ENCODE measurements at places on chromosomes 2 and 18.

- DNase-seq = no peak
- H3K27ac ChIP-seq = no peak overlapping the region
- H3K36me3 ChIP-seq = no peaks in the 10 kb centered on the region
- H3K4me1 ChIP-seq = no peaks in the 10 kb centered on the region
These were observed 8.2 kb upstream of the SLC39A10 start for GRCh38 chr2:195648787-195649186.

DNA sequence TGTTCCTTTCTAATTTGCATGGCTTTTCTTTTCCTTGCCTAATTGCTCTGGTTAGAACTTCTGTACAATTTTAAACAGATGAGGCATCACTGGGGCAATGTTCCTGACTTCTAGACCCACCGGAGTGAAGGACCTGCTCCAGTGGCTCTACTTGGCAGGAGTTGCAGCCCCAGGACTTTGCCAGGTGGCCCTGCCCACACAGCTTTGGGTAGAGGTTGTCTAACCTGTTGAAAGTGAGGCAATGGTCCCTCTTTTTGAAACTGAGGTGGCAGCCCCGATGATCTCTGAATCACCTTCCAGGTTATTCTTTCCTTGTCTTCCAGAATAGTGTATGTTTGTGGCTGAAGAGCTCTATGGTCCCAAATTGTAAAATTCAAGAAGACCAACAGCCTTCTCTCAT is 29.9 kb upstream of the ZNF512 start:
- H3K27me3 ChIP-seq = no peaks in the 10 kb centered on the region
- H3K4me3 ChIP-seq = no peak overlapping the region
- no peaks in the 10 kb centered on the region for H3K4me1 ChIP-seq

DNA sequence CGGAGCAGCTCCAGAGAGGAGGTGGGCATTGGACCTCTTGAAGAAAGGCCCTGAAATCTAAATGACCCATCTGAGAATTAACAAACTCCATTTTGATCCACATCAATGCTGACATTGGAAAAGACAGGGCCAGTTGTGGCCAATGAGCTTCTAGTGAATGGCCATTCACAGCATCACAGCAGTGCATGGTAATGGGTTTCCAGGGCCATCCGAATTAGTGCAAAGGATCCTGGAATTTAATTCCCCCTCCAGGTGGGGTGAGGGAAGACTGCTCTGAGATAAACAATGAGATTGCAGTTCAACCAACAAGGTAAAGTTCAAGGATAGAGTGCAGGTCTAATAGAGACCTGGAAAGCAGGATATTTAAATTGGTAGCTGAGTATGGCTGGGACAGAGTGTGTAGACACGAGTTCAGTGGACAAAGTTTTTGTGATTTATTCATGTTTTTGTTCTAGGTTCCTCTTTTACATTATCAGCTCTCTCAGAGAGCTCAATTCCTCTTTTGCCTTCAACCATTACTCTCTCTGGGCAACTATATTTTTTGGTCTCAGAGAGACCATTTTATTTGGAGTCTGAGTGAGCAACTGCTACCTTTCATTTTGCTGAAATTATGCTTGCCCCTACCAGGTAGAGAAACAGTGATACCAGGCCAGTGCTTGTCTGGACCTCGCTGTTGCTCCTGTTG is 5.0 kb downstream of the TACR1 start:
- no peaks in the 10 kb centered on the region for H3K36me3 ChIP-seq
- peaks cover 3% of the 10 kb centered on the region for H3K27me3 ChIP-seq
- DNase-seq = no peak

DNA sequence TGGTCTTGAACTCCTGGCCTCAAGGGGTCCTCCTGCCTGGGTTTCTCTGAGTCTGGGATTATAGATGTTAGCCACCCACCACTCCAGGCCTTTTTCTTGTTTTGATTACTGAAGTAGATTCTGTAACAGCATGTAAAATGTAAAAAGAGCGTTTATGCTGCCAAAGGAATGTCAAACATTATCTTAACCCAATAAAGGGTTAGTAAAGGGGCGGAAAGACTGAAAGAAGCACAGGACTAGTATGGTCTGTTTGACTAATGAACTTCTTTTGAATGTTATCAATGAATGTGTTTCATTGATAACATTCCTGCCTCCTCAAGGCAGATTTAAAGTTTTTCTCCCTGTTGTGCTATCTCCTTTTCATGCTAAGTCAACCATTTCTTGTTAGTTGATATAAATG is 29.4 kb downstream of the GPD2 start:
- no peak for DNase-seq
- H3K4me3 ChIP-seq = no peak overlapping the region
- H3K4me1 ChIP-seq = peaks cover 16% of the 10 kb centered on the region

Measured in esophagus muscularis mucosa (tissue), 4 donors.